Kidney tubule cell (primary cell): ENCODE measurements at places on chromosomes 1 and 21.

- no peak for DNase-seq
Measured at GRCh38 chr1:207078578-207079132, 10.0 kb upstream of the C4BPB start.

DNA sequence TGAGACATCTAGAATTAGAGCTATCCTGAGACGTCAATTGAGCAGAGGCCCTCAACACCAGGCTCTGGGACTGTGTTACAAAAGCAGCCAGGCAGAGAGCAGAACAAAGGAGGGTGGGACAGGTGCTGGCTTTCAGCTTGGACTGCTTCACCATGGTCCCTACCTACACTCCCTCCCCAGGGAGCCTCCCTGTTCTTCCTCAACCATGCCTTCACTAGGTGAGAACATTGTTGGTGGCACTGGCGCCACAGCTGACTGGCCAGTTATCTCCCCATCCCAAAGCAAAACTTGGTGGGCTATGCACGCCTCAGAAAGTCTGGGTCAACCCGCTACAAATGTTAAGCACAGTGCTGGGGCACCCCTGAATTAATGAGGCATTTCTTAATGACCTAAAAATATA is 87.8 kb downstream of the NMNAT2 start:
- no peak for DNase-seq

DNA sequence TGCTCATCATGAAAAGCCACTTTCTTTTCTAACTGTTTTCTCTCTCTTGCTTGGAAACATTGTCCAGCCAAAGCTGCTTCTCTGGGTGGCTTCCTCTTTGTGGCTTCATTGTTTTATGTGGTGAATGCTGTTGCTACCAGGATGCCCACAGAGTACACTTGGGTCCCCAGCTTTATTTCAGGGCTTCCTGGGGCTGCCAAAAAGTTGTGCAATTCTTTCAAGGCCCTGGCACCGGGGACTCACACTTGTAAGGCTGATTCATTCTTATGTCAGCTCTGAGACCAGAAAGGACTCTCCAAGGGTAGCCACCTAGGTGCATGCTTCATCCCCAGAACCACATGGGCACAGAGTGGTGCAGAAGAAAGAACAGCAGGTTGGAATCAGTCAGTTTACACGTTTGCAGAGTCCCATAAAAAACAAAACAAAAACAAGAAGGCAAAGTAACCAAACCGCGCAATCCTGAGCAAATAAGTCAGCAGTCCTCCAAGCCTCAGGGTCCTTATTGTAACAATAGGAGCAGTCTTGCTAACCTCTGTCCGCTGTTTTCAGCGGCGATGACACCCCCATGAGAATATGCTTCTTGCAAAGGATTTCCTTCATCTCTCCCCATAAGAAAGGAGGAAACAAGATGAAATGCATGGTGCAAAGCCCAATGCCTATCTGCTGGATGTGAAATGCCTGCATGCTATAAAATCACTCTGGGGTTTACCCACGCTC is 89.9 kb upstream of the SSX2IP start:
- DNase-seq, result peak; percentile 35

GRCh38 chr1:87167848-87168525 is 160.7 kb upstream of the LMO4 start:
- no peak for DNase-seq
